ENCODE measurements at places on chromosomes 7 and 10. TPM values are rescaled to one million over a fixed set of nuclear protein-coding genes. Genes with fewer than 3 reads are reported as not detected.

DNA sequence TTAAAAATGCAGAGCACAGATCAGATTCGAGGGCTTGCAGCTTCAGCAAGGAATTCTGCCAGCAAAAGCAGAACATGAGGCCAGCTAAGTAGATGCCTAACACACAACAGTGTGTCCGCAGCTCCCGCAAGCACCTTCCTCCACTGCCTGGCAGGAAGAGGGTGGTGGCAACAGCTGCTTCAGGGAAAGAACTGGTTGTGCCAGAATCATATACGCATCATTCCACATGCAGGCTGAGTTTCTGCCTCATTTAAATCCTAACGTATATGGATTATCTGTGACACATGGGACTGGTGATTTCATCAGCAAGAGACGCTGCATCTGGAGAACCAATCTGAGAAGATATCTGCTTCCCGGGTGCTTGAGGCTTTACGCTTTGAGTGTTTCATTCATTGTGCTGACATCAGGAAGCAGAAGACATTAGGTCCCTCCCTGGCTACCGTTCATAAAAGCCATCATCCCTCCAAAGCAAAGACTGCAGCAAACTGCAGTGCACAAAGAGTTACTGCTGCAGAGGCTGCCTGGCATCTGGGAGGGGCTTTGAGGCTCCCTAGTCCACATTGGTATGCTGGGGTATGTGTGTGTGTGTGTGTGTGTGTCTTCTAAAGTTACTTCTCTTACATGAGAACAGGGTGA lies 78.8 kb downstream of the FAM13C start:
- no peak for DNase-seq

DNA sequence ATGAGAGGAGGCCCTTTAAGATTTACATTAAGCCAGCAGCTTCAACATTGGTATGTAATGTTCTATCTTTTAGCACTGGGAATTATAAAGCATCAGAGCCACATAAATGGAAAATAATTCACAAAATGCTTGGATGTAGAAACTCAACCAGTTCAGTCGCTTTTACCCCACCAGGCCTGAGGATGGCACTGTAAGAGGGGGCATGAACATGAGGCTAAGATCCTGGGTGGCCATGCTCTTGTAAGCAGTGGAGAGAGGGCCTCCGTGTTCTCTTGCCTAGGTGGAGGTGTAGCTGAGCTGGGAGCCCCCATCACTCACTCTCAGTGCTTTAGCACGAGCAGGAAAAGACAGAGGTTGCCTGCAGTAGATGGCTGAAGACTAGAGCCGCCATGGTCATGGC lies 238.8 kb downstream of the FANK1 start:
- DNase-seq: no peak

DNA sequence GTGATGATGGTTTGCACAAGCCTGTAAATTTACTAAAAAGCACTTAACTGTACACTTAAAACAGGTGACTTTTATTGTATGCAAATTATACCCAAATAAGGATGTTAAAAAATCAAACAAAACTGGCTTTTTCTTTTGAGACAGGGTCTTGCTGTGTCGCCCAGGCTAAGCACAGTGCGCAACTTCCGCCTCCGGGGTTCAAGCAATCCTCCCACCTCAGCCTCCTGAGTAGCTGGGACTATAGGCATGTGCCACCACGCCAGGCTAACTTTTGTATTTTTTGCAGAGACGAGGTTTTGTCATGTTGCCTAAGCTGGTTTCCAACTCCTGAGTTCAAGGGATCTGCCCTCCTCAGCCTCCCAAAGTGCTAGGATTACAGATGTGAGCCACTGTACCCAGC lies 77.7 kb downstream of the DNAJC1 start:
- DNase-seq: no peak

- no peak for DNase-seq
Observed at GRCh38 chr10:17684537-17684936, 40.6 kb downstream of the STAM start.

GRCh38 chr10:21705828-21706176 lies 171.8 kb downstream of the MLLT10 start:
- no peak for DNase-seq

DNA sequence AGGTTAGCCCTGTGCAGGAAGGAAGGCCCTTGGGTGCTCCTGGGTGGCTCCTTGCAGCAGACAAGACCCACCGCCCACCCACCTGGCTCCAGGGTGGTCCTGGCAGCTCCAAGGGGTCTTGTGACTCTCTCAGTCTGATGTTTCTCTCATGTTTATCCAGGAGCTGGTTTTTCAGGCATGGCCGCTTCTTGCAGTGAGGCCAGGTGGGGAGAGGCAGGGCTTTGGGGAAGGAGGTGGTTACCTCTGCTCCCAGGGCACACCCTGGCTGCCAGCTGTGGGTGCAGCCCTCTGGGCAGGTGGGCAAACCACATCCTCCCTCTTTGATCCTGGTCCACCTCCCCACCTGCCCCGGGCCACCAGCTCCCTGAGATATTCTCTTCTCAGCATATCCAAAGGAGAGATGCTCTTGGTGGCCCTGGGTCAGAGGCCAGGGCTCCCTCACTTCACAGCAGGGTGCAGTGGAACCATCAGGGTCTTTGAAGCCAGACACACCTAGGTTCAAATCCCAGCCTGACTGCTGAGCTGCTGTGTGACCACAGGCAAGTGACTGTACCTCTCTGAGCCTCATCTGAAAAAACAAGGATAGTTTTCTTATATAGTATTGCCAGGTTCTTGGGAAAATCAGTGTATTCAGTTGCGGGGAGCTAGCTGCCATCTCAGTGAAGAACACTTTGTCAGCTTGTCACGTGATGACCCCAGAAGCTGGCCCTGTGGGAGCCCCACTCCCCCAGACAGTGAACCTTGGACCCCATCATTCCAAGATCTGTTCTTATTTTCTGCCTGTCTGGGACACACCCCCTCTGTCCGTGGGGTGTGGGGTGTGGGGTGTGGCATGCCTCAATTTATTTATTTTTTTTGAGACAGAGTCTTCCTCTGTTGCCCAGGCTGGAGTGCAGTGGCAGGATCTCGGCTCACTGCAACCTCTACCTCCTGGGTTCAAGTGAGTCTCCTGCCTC lies 11.5 kb downstream of the GTF2IRD1 start:
- no peak for DNase-seq

- no peak for DNase-seq
Observed at GRCh38 chr10:94107191-94107590, 113.5 kb downstream of the PLCE1 start.

DNA sequence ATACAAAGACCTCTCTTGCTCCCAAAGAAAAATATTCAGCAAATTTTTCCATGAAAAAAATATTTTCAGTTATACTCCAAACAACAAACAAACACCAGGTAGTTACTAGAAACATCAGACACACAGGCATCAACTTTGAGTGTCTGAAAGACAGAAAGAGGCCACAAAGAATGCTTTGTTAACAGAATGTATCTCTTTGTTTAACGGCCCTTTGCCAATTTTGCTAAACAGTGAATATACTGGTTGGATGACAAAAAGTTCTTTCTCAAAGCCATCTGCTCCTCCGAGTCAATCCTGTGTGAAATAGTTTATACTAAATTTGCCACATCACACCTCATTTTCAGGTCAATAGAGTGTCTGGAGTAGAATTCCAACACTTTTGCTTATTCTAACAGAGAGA lies 216.7 kb upstream of the PHF14 start:
- no peak for DNase-seq

- DNase-seq: no peak
Observed at GRCh38 chr7:139774376-139774775, 3.4 kb downstream of the HIPK2 start.

DNA sequence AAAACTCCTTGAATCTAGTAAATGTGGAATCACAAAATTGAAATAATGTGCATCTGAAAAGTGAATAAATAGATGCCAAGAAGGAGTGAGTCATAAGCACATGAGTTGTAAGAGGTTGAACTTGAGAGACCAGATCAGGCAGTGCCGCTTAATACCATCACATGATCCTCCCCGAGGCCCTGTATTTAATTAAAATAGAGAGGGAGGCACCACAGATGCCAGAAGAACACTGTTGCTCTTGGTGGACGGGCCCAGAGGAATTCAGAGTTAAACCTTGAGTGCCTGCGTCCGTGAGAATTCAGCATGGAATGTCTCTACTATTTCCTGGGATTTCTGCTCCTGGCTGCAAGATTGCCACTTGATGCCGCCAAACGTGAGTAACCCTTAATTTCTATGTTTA lies at the start of gene GPNMB:
Gene GPNMB (plus strand): TSS at position 221 of the 400 bp plus-strand sequence. CDS start 83 bp downstream, at position 304.
- DNase-seq: no peak

GRCh38 chr10:92492748-92493240 lies 81.1 kb downstream of the IDE start:
- no peak for DNase-seq

DNA sequence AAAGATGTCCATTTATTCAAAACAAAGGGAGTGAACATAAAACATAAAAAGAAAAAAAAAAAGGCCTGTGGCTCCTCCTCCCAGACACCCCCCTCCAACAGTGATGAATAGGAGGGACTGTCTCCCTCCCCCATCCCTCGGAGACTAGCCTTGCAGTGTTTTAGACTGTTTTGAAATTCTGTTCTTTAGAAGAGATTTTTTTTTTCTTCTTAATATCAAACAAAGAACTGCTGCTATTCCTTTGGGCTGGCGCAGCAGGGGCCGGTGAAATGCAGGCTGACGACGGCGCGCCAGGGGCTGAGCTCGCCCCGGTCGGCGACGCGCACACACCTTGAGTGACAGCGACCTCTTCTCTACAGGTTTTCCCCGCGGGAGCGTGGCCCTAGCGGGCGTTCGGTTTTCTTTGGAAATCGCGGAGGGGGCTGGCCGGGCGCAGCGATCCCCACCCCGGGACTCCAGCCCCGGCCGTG lies at the start of gene LANCL2:
Gene LANCL2 (plus strand): TSS at position 133 of the 470 bp plus-strand sequence. CDS start 689 bp downstream, outside the sequence.
- DNase-seq: no peak

DNA sequence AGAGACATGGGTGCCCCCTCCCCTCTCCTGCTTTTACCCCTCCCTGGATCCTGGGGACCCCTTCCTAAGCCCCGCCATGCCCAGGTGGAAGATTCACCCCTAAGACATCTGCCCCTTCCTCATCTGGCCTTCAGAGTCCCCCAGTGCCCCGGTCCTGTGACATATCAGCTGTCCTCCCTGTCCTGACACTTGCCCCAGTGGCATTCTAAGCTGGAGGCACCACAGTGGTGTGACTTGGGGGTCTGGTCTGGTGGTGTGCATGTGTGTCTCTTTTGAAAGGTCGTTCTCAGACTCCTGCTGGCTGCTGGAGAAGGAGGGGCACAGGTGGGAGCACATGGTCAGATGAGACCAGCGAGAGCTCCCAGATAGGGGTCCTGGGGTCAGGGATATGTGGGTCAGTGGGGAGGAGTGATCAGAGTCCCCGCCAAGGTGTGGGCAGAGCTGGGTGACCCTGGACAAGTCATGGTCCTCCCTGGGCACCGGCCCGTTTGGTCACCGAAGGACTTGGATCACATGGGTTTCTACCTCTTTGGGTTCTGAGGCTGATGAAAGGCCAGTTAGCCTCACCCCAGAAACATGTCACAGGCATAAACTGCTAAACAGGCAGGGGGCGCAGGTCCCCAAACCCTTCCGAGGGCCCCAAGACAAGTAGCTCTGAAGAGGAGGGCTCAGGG lies 645 bp upstream of the TFR2 start:
- DNase-seq: no peak

DNA sequence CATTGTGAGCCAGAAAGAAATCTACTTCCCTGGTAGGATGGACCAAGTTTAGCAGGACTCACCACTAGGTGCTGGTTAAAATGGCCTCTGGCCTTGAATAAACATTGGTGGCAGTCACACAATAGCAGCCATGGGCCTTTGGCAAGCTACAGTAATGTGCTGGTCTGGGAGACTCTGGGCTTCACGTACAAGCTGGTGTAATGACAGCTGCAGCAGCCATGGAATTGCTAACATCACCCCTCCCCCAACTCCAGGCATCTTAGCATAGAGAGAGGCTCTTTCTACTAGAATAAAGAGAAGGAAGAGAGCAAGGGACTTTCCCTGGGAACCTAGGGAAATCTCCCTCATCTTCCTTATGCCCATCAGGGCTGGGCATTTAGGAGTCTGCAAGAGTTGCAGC lies 205.1 kb upstream of the SEMA3A start:
- no peak for DNase-seq

DNA sequence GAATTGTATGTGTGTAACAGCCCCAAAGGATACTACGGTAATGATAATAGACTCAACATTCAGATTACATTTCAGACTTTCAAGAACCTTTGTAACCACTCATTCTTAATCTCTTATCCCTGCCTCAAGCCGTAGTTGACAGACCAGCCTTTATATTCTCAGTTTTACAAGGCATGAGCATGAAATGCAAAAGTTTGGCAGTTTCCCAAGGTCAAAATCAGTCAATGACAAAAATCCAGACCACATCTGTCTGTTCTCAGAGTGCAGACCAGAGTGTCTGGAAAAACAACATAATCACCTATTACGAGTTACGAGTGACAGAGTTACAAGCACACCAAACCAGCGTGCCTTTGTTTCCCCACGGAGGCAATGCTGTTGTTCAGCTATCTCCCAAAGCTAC lies 178.6 kb upstream of the LRGUK start:
- no peak for DNase-seq

DNA sequence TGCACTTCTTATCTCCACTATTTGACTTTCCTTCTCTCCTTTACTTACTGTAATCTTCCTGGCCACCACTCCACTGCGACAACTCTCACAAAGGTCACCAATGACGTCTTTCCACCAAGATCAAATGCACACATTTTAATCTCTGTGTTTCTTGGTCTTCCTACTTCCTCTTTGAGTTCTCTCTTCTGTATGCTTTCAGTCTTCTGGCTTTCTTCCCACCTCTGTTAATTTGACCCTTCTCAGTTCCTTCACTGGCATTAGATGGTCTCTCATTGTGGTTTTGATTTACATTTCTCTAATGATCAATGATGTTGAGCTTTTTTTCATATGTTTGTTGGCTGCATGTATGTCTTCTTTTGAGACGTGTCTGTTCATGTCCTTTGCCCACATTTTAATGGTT lies 31.9 kb downstream of the FAM107B start:
- DNase-seq: no peak

DNA sequence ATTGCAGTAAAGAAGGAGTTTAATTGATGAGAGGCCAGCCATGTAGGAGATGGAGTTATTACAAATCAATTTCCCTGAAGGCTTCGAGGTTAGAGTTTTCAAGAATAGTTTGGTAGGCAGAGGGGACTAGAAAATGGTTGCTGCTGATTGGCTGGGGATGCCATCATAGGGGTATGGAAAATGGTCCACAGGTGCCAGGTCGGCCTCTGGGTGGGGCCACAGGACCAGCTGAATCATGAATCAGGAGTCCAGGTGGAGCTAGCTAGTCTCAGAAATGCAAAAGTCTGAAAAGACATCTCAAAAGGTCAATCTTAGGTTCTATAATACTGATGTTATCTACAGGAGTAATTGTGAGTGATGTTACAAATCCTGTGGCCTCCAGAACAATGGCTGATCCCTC lies 714.0 kb upstream of the GHITM start:
- DNase-seq: no peak

GRCh38 chr10:44806950-44807349 lies 104.2 kb upstream of the TMEM72 start:
- no peak for DNase-seq

GRCh38 chr7:101174322-101174854 lies 5.7 kb downstream of the NAT16 start:
- no peak for DNase-seq

Gene ELN
- total RNA-seq: 1.8 TPM

Gene PRKCQ
- 1.9 TPM for total RNA-seq

Gene LMOD2
- not detected for total RNA-seq

Gene CHAT
- not detected for total RNA-seq

Gene XPNPEP1
- total RNA-seq: 96.7 TPM

Gene DMTF1
- total RNA-seq: 25.7 TPM

Gene DYDC2
- not detected for total RNA-seq

Gene CNOT4
- total RNA-seq: 16.0 TPM

Gene ICA1
- total RNA-seq: 43.2 TPM

Data from glomerular endothelial cell (primary cell).